ELF-1 (cell line): ENCODE measurements at places on chromosomes 5 and 9.

GRCh38 chr5:128774605-128775004 is 190.7 kb upstream of the SLC27A6 start:
- no peak for DNase-seq

DNA sequence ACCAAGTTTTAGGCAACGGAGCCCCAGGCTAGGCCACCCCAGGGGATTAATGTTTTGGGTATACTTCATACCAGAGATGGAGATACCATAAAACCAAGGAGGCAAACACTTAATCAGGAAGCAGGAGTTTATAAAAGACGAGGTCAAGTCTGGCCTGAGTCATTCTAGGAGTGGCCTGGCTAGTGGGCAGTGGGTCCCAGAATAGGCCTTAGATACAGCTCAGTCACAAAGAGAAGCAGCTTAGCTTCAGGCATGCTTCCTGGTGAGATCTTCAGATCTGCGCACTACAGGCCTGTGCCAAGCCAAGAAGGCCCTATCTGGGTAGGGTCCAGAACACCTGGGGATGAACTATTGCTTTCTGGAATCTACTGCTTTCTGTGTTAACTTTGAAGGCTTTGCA is 20.6 kb upstream of the NR5A1 start:
- no peak for DNase-seq

- no peak for DNase-seq
These were observed 268.4 kb downstream of the FAM170A start for GRCh38 chr5:119897537-119898370.

DNA sequence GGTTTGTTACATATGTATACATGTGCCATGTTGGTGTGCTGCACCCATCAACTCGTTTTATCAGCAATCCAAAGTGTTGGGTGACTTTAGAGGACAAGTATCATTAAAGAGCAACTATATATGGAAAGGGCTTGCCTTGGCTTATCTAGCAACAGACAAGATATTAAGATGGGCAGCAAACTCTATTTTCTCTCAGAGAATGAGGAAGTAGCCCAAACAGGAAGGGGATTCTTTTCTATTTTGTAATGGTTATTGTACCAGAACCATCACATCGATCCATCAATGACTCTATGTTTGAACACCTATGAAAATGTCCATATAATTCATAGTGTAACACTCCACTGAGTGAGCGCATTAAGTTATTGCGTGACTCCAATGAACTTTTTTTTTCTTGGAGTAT is 260.1 kb upstream of the SLC24A2 start:
- DNase-seq = no peak

DNA sequence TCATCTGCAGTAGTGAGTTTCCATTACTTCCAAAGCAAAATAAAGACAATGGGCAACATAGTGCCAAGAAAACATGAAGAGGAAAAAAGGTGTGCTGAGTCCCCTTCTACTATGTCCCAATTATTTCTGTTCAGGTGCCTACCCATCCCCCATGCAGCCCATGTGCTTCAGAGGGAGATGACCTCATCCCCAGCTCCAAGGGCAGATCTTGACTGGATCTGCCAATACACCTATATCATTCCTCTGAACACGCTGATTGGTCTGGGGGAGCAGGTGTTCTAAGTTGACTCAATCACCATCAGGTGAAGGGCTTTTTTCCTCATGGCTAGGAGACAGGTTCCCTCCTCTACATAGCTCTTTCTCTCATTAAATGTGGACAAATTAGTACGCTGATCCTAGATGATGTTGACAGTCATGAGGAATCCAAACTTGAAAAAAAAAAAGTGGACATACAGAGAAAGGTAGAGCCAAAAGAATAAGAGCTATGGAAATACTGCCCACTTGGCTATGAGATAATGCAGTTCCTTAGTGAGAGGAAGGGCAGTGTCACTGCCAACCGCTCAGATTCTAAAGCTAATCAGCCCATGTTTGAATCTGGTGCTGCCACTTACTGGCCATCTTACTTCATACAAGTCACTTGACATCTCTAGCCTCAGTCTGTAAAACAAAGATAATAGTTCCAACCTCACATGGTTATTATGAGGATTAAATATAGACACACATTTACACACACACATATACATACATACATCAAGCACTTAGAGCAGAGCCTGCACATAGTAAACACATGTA is 23.1 kb downstream of the PRELID2 start:
- DNase-seq = peak; percentile 17

GRCh38 chr5:173530547-173530946 is 85.9 kb downstream of the BOD1 start:
- DNase-seq = peak; percentile 47

- peak; percentile 71 for DNase-seq
These were observed 498.7 kb downstream of the ISL1 start for GRCh38 chr5:51881901-51882300.

GRCh38 chr5:31049461-31049860 is 144.0 kb upstream of the CDH6 start:
- no peak for DNase-seq

DNA sequence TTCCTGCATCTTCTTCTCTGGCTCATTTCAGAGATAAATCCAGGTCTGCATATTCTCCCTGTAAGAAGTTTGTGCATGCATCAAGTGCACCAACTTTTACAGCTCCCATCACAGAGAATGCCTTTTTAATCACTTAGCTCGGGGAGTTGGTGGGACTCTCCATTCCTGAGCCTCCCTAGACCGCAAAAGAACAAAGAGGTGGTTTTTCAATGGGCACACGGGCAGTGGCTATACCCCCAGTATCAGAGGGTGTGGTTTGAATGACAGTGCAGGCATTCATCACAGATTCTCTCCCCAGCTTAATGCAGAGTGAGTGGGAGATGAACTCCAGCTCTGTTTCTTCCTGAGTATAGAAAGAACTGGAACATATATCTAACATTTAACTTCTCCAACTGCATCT is 264.7 kb upstream of the NR4A3 start:
- DNase-seq = no peak

DNA sequence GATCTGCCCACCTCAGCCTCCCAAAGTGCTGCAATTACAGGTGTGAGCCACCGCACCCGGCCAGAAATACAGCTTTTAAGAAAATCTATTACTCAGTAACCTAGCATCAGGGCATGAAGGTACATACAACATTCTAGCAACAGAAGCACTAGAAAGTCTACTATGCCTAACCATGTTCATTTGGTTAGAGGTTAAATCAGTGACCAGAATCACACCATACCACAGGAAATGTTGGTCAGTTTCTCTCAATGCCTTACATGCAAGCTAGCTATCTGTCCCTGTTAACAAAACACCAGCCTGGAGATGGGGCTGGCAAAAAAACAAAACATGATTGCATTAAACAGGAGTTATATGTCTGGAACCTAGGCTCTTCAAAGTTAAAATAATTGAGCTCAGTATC is 104.1 kb downstream of the STRBP start:
- DNase-seq = no peak

DNA sequence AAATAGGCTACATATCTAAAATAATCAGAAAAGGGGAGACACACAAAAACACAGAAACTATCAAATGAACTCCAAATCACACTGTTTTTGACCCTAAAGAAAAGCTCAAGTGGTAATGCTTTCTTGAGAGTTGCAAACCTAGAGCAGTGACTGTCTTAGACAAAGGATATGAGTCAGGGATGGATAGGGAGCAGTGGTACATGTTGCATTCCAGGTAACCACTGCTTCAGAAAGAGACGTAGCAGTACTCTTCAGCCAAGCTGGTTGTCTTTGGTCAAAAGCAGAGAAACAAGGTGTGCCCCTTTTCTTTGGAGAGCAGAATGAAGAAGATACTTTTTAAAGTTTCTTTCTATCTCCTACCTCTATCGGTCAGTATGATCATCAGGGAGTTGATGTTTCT is 1003.6 kb downstream of the CDH9 start:
- no peak for DNase-seq

- no peak for DNase-seq
These were observed 18.6 kb downstream of the ANKHD1 start for GRCh38 chr5:140420226-140420570.
